ENCODE measurements at places on chromosomes 6 and 20. TPM values are rescaled to one million over a fixed set of nuclear protein-coding genes. Genes with fewer than 3 reads are reported as not detected.

DNA sequence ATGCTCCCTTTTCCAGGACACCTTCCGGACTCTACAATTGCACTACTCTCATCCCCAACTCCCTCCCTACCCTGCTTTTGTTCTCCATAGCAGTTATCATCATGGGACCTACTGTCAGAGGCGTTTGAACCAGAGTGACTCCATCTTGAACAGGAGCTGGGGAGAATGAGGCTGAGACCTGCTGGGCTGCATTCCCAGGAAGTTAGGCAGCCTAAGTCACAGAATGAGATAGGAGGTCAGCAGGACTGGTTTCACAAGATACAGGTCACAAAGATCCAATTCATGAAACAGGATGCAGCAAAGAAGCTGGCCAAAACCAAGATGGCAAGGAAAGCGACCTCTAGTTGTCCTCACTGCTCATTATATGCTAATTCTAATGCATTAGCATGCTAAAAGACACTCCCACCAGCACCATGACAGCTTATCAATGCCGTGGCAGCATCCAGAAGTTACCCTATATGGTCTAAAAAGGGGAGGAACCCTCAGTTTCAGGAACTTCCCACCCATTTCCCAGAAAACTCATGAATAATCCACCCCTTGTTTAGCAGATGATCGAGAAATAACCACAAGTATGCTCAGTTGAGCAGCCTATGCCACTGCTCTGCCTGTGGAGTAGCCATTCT lies 15.6 kb downstream of the SLC13A3 start:
- H3K4me1 ChIP-seq: peaks cover 100% of the 10 kb centered on the region
- H3K27me3 ChIP-seq: no peaks in the 10 kb centered on the region
- H3K4me3 ChIP-seq: no peak overlapping the region
- no peak for DNase-seq
- peaks cover 19% of the 10 kb centered on the region for H3K36me3 ChIP-seq
- H3K27ac ChIP-seq: no peak overlapping the region

Gene DDR1
- total RNA-seq: 7.0 TPM

Gene HLA-DOB
- total RNA-seq: not detected

DNA sequence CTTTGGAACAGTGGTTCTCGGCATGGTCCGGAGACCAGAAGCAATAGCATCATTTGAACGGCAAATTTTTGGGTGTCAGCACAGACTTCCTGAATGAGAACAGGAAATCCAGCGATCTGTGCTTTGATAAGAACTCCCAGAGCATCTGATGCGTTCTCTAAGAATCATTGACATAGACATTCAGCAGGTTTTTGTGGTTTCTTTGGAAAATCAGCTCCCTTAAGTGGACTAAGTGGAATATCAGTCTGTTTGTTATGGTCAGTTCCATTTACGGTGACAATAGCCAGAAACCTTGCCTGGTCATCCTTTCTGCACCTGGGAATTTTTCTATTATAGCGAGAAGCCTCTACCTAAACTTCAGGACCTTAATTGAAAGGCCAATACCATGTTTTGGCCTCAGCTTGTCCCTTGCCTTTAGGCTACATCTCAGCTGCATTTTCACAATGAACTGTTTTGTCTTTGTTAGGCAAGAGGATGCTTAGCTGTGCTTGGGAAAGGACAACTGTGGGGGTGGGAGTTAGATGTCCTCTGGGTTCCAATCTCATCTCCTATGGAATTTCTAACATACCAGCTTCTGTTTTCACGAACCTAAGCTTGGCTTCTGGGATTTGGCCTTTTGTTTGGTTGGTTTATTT lies 299.7 kb downstream of the CDKAL1 start:
- H3K27ac ChIP-seq: no peak overlapping the region
- no peaks in the 10 kb centered on the region for H3K4me1 ChIP-seq
- no peaks in the 10 kb centered on the region for H3K36me3 ChIP-seq
- no peaks in the 10 kb centered on the region for H3K27me3 ChIP-seq
- DNase-seq: no peak
- no peak overlapping the region for H3K4me3 ChIP-seq

Gene TFB1M
- total RNA-seq: 149 TPM

DNA sequence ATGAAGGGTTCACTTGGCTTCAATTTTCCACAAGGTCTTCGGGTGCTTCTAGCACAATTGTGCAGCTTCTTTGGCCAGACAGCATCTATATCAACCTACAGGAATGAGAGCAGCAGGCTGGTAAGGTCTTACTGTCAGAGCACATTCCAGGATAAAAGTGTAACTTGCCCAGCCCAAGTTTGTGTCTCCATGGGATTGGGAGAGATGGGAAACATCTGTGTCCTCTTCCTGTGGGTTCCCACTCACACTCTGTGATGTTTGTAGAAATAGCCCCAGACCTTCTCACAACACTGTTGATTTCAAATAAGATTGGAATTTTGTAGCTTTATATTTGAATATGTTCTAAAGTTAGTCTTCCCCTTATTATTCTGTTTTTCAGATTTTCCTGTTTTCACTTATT lies 83.4 kb upstream of the RGS17 start:
- DNase-seq: no peak
- H3K27ac ChIP-seq: no peak overlapping the region
- no peak overlapping the region for H3K4me3 ChIP-seq
- no peaks in the 10 kb centered on the region for H3K36me3 ChIP-seq
- no peaks in the 10 kb centered on the region for H3K27me3 ChIP-seq
- H3K4me1 ChIP-seq: no peaks in the 10 kb centered on the region

GRCh38 chr6:44969446-44970185 lies 358.5 kb upstream of the RUNX2 start:
- no peak overlapping the region for H3K27ac ChIP-seq
- no peaks in the 10 kb centered on the region for H3K36me3 ChIP-seq
- no peaks in the 10 kb centered on the region for H3K4me1 ChIP-seq
- no peak overlapping the region for H3K4me3 ChIP-seq
- no peaks in the 10 kb centered on the region for H3K27me3 ChIP-seq

DNA sequence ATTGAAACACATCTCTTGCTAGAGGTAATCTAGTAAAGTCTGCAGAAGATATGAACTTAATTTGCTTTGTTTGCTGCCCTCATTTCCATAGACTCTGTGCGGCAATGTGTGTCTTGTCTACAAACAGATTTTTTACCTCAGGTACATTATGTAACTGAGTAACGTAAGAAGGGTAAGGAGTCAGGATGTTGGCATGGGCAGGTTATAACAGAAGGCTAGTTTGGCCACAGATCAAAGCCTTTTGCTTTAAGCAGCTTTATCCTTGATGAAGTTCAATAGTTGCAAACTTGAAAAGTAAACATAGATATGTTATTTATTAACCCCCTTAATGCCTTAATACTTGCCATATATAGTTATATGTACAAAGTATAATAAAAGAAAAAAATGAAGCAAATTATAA lies 391.6 kb upstream of the FKBP1C start:
- H3K4me3 ChIP-seq: no peak overlapping the region
- no peak overlapping the region for H3K27ac ChIP-seq
- H3K36me3 ChIP-seq: no peaks in the 10 kb centered on the region
- DNase-seq: no peak
- H3K4me1 ChIP-seq: no peaks in the 10 kb centered on the region
- no peaks in the 10 kb centered on the region for H3K27me3 ChIP-seq

DNA sequence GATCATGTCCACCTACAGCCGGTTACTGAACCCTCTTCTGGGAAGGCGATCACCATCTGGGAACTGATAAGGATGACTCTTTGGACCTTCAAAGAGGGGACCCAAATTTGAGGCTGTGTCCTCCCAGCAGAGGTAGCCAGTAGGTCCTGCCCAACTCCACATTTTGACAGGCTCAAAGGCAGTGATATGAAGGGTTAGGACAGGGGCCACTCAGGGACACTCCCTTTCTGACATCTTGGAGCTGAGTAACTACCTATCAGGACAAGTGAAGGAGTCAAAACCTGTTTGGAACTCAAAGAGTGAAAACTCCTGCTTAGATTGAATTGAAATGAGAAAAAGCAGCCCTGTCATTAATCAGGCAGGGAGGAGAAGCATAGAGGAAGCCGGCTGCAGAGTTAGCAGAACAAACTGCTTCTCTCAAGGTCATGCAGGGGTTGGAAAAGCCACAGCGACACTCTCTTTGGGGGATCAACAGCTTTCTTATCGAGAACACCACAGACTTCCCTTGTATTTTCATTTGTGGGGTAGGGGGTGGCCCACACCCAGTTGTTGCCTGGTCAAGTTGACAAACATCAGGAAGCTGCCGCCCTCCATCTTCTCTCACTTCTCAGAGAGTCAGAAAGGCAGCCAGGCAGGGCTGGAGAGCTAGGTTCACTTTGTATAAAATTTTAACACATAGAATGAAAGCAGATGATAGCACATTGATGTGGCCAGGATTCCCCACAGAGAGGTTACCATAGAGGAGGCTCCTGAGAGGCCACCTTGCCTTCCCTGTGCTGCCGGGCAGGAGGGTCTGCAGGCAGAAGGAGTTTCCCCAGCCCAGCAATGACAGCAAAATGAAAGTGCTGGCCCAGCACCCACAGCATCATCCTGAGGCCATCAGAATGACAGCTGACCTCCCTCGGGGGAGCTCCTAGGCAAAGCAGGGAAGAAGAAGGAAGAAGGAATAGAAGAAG lies 47.6 kb downstream of the AGPAT4 start:
- H3K36me3 ChIP-seq: no peaks in the 10 kb centered on the region
- no peak overlapping the region for H3K4me3 ChIP-seq
- H3K4me1 ChIP-seq: no peaks in the 10 kb centered on the region
- peaks cover 16% of the 10 kb centered on the region for H3K27me3 ChIP-seq

GRCh38 chr6:16270178-16270794 lies 31.9 kb downstream of the GMPR start:
- no peak overlapping the region for H3K4me3 ChIP-seq
- H3K36me3 ChIP-seq: no peaks in the 10 kb centered on the region
- H3K27ac ChIP-seq: no peak overlapping the region

DNA sequence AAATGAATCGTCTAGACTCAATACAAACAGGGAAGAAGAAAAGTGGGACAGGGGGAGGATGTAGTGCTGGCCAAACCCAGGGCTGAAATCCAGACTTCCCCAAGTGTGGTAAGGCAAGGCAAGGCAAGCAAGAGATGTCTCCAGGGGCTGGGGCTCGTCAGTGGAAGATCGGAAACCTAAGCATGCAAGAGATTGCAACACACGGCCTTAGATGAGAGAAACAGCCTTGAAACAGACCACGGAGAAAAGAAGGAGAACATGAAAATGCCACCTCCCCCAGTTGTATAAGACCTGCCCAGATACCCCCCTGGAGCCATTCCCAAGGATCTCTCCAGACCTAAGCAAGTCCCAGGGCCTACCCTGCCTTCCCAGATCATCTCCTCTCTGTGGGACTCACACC lies 20.0 kb downstream of the VEGFA start:
- no peak overlapping the region for H3K27ac ChIP-seq
- no peak overlapping the region for H3K4me3 ChIP-seq
- H3K4me1 ChIP-seq: no peaks in the 10 kb centered on the region
- DNase-seq: no peak
- H3K36me3 ChIP-seq: peaks cover 6% of the 10 kb centered on the region
- H3K27me3 ChIP-seq: peaks cover 2% of the 10 kb centered on the region

Gene RNF146
- 22.2 TPM for total RNA-seq

- peaks cover 5% of the 10 kb centered on the region for H3K27me3 ChIP-seq
- H3K4me3 ChIP-seq: no peak overlapping the region
Observed at GRCh38 chr6:34179106-34179720, 33.3 kb upstream of the GRM4 start.

Gene ANGPT4
- total RNA-seq: not detected

Gene SYNDIG1
- not detected for total RNA-seq

DNA sequence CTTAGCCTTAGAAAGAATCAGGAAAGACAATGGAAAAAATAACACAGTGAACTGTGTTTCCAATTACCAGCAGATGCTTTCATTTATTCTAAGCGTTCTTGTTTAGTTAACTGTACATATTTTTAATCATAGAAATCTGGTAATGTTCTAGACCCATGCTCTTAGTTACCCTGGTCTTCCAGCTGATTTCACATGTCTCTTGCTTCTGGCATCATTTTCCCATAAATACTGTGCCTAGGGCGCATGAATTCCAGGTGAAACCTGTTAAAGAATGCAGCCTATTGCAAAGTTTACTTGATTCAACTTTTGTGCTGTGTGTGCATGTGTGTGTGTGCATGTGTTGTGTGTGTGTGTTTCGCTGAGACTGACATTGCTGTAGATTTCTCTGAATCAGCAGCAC lies 178.6 kb downstream of the PDE7B start:
- no peaks in the 10 kb centered on the region for H3K36me3 ChIP-seq
- no peak overlapping the region for H3K4me3 ChIP-seq
- no peaks in the 10 kb centered on the region for H3K4me1 ChIP-seq
- no peaks in the 10 kb centered on the region for H3K27me3 ChIP-seq
- no peak for DNase-seq

DNA sequence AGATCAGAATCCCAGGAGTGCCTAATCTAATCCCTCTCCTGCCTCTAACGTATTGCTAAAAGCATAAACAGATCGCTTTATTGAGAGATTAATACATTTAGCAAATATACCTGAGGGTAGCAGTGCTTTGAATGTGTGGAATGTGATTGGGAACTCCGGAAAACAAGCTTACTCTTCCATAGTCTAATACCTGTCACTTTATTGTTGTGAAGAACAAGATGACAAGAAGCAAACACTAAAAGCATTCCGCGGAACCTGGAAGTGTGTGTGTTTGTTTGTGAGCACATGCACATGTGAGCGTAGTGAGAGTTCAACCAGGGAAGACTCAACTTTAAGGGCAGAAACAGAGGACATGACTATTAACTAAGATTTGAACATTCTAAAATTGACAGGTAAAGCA lies 265.0 kb upstream of the GJE1 start:
- H3K4me1 ChIP-seq: peaks cover 9% of the 10 kb centered on the region
- H3K4me3 ChIP-seq: no peak overlapping the region
- DNase-seq: no peak
- no peaks in the 10 kb centered on the region for H3K27me3 ChIP-seq
- H3K36me3 ChIP-seq: no peaks in the 10 kb centered on the region

GRCh38 chr6:9420316-9421015 lies 985.1 kb upstream of the SLC35B3 start:
- no peak for DNase-seq
- H3K27ac ChIP-seq: no peak overlapping the region
- no peak overlapping the region for H3K4me3 ChIP-seq
- no peaks in the 10 kb centered on the region for H3K27me3 ChIP-seq
- no peaks in the 10 kb centered on the region for H3K4me1 ChIP-seq
- H3K36me3 ChIP-seq: no peaks in the 10 kb centered on the region

DNA sequence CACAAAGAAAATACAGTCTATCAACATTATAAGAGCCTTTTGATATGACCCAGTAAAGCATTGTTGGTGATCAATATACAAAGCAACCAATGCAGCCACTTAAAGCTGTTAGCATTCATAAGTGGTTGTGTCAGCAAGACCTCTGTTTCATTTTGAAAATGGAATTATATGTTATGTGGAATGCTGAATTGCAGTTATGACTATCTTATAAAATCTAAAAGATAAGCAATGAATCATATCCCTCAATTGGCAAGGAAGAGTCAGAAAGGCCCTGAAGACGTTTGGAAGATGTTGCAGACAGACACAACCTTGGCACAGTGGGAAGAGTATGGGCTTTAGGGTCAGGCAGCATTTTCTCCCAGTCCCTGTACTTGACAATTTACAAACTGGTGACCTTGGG lies 93.8 kb upstream of the RNF217 start:
- H3K27me3 ChIP-seq: no peaks in the 10 kb centered on the region
- H3K4me1 ChIP-seq: no peaks in the 10 kb centered on the region
- H3K36me3 ChIP-seq: no peaks in the 10 kb centered on the region

Gene REM1
- not detected for total RNA-seq

GRCh38 chr6:162538643-162539064 lies 188.9 kb downstream of the PRKN start:
- no peaks in the 10 kb centered on the region for H3K4me1 ChIP-seq
- H3K27me3 ChIP-seq: no peaks in the 10 kb centered on the region
- no peaks in the 10 kb centered on the region for H3K36me3 ChIP-seq

- no peak overlapping the region for H3K27ac ChIP-seq
- no peak for DNase-seq
- no peak overlapping the region for H3K4me3 ChIP-seq
- no peaks in the 10 kb centered on the region for H3K27me3 ChIP-seq
Observed at GRCh38 chr20:20184706-20185105, 132.4 kb downstream of the CFAP61 start.

Gene HLA-DQB1
- not detected for total RNA-seq

Measured in HepG2 (cell line).